ENCODE measurements at places on chromosomes 12 and 14.

DNA sequence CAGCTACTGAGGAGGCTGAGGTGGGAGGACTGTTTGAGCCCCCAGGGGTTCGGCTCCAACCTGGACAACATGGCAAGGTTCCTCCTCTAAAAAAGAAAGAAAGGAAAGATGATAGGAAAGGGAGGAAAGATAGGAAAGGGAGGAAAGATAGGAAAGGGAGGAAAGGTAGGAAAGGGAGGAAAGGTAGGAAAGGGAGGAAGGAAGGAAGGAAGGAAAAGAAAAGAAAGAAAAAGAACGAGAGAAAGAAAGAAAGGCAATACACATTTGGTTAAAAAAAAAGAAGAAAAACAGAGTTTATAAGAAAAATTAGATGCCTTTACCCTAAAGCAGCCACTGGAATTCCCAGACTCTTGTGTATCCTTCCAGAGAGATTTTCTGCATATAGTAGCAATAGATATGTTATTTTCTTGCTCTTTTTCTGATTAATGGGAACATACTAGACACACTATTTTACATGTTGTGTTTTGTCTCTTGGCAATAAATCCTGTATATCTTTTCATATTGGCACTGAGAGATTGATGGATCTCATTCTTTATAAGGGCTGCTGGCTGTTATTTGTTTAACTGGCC lies 12.2 kb downstream of the HNF1A start:
- DNase-seq, result no peak

GRCh38 chr14:104393199-104393897 lies 186.2 kb upstream of the C14orf180 start:
- peak; percentile 35 for DNase-seq

- DNase-seq, result no peak
Observed at GRCh38 chr14:91202234-91202974, 42.1 kb downstream of the GPR68 start.

GRCh38 chr14:77580964-77581505 lies 35.4 kb downstream of the SPTLC2 start:
- peak; percentile 38 for DNase-seq

GRCh38 chr14:65361920-65362319 lies 50.6 kb upstream of the FUT8 start:
- DNase-seq, result no peak

GRCh38 chr12:3698218-3698974 lies 54.5 kb downstream of the CRACR2A start:
- peak; percentile 48 for DNase-seq

DNA sequence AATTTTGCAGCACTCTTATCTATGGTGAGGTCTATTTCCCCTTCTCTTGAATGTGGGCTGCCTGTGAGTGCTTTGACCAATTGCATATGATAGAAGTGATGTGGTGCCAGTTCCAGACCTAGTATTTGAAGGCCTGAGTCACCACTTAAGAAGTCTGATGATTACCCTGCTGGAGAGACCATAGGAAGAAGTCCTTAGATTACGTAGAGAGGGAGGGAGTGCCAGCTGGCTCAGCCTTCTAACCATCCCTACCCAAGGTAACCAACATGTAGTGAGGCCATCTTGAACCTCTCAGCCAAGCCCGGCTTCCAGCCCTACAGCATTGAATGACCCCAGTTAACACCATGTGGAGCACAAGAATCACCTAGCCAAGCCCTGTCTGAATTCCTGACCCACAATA lies 166.9 kb downstream of the NELL2 start:
- no peak for DNase-seq

DNA sequence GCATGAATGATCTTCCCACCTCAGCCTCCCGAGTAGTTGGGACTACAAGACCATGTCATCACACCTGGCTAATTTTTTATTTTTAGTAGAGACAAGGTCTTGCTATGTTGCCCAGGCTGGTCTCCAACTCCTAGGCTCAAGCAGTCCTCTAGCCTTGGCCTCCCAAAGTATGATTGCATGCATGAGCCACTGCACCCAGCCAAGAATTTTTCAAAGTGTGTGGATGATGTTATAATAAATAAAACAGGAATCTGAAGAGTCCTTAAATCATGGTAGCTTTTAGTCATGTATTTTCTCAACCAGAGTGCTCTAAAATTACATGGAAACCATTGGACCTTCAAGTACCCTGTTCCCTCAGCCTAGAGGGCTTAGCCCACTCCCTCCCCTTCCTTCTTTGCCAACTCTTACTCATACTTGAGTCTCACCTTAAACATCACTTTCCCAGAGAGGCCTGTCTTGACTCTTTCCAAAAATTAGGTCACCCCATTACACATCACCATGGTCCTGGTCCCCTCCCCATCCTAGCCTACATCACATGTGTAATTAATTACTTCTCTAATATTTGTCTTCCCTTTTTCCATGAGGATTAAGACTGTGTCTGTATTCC lies 52.2 kb upstream of the BICDL1 start:
- DNase-seq, result no peak

DNA sequence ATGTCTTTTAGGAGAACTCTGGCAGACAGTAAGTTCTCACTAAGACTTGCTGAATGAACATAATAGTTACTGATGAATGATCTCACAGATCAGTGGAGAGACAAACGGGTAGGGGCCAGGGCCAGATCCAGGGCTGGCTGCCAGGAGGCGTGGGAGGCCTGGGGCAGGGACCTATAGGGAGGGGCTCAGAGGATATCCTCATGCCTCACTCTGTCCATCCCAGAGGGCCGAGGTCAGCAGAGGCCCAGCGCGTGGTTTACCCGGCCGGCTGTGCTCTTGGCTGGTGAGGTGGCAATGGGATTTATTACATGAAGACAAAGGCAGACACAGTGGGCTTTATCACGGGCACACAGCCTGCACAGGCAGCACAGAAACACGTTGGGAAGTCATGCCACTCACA lies 85.4 kb downstream of the CHGA start:
- DNase-seq, result peak; percentile 82

- DNase-seq, result no peak
Observed at GRCh38 chr12:6312529-6313325, 2.2 kb downstream of the PLEKHG6 start.

DNA sequence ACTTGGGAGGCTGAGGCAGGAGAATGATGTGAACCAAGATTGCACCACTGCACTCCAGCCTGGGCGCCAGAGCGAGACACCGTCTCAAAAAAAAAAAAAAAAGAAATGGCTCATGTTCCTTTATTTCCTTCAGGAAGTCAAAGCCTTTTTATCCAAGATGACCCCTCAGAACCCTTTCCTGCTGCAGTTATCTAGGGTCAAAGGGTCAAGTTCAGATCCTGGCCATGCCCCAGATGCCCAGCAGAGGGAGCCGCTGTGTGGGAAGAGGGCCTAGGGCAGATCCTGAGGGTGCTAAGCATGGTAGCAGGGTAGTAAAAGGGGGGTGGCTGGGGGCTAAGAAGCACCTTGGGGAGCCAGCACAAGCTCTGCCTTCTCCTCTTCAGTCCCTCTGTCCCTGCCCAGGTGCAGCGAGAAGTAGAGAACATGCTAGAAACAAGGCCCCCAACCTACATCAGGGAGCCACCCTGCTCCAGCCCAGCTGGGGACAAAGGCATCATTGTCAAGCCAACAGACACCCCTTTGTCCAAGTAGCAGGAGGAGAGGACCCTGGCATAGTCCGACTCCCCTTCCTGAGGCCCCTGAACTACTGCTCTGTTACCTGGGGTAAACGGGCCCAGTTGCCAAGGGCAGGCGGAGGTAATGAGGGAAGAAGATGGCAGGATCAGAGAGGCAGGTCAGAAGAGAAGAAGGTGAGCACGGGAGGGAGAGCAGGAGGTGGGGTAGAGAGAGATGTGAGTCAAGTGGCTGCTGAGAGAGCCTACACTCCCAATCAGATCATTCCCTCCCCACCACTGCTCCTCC lies 6.5 kb downstream of the NFE2 start:
- peak; percentile 71 for DNase-seq

DNA sequence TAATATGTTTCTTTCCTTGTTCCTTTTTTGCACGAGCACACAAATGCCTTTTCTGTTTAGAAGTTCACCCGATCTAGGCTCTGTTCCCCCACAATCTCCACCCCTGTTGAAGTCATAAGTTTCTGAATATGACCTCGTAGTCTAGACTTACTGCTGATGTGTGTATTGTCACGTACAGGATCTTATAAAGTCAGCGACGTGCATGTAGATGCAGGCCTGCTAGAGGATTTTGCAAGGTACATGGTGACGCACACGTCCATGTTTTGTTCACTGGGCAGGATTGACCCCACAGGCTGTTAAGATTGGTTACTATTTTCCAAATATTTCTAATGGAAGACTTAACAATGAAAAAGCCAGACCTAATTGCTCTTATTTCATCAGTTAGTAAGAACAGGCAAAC lies 46.2 kb upstream of the CCDC91 start:
- no peak for DNase-seq

GRCh38 chr12:123801573-123802178 lies 39.6 kb downstream of the DNAH10 start:
- DNase-seq, result no peak

- DNase-seq, result no peak
Observed at GRCh38 chr12:88566430-88566829, 13.8 kb downstream of the KITLG start.

DNA sequence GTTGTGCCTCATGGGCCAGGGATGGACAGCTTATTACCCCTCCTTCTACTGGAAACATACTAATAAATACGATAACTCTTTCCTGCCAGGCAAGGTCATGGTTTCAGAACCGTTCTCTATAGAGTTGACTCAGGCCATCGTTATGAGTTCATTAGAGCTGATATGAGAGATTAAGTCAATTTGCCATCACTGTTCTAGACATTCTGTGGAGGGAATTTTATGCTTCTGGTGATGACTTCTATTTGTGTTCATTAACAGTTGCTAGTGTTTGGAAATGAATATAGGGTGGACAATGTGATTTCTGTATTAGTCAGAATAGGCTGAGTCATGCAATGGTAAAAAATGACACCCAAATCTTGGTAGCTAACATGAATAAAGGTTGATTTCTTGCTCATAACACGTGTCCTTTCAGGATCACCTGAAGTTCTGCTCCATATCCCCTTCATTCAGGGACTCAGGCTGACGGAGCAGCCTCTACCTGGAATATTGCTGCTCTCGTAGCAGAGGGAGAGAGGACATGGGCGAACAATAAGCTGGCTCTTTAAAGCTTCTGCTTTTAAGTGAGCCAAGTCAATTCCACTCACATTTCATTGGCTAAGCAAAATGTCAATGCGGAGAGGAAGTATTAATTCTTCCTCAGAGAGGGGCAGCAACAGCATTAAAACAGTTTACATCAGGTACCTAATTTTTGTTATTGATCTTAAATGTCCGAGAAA lies 18.5 kb upstream of the TBPL2 start:
- DNase-seq, result no peak

GRCh38 chr12:3454780-3455179 lies 36.2 kb upstream of the PRMT8 start:
- DNase-seq, result no peak

GRCh38 chr14:54834081-54834480 lies 68.5 kb downstream of the GCH1 start:
- DNase-seq, result no peak

DNA sequence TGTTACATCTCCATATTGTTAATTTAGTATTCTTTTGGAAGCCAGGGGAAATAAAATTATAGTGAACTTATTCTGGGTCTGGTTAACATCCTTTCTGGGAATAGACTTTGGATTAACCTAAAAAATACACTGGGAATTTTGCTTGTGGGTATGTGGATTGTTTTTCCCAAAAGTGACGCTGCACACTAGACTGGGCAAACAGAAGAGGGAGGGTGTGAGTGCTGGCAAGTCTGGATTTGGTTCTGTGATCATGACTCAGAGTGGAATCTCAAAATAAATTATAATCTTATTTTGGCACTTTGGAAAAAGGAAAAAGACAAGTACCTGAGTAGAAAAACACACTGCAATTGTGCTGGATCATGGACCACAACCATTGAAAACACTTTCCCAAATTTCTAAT lies 15.2 kb upstream of the LUM start:
- no peak for DNase-seq

GRCh38 chr14:105847400-105847799 lies 321.0 kb downstream of the TMEM121 start:
- DNase-seq, result no peak

- no peak for DNase-seq
Observed at GRCh38 chr12:53551889-53552291, 44.6 kb upstream of the NPFF start.

DNA sequence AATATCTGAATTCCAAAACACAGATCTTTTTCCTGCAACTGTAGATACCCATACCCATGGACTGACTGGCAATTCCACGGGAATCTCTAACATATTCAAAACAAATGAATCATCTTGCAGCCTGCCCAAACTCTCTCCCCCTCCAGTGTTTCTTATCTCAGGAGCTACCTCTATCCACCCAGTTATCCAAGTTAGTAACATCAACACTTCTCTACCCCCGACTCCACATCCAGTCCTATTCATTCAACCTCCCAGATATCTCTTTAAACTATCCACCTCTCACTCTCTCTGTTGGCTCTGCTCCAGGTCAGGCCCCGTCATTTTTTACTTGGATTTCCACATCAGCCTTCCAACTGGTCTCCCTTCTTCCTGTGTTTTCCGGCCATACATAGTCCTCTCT lies 6.7 kb upstream of the KCNH5 start:
- no peak for DNase-seq

GRCh38 chr12:92953747-92954146 lies 24.7 kb upstream of the EEA1 start:
- no peak for DNase-seq

GRCh38 chr14:25522116-25522515 lies 472.2 kb upstream of the STXBP6 start:
- DNase-seq, result no peak

- no peak for DNase-seq
Observed at GRCh38 chr12:27486961-27487360, 37.0 kb upstream of the PPFIBP1 start.

- no peak for DNase-seq
Observed at GRCh38 chr12:62847709-62848108, 87.2 kb downstream of the PPM1H start.

DNA sequence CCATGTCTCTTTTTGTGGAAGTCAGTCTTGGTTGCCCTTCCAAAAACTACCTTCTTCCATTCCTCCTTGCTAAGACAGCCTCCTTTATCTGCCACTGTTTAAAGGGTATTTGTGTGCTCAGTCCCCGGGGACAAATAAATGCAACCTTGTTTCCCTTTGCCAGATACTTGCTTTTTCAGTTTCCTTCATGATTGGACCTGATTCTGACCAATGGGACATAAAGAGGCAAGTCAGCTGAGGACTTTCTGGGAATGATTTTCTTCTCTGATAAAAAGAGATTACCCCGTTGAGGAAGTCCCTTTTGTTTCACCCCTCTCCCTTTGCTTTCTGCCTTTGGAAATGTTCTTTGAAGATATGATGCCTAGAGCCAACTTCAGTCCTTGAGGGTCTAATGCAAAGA lies 7.4 kb upstream of the TUBA1B start:
- no peak for DNase-seq
